H54 (cell line): ENCODE measurements at places on chromosomes 1 and 21.
A peak's percentile ranks its signal among the peaks of the same experiment; 100 is the strongest.

GRCh38 chr1:227786673-227787512, 28.6 kb upstream of the PRSS38 start:
- no peak for DNase-seq

GRCh38 chr1:113759333-113760101, at the start of gene PHTF1:
TSS of gene PHTF1 (minus strand) at chr1:113759486. CDS start at chr1:113758703, 783 bp downstream.
- DNase-seq = peak; percentile 79

- no peak for DNase-seq
Observed at GRCh38 chr1:50917138-50918137, 42.6 kb downstream of the FAF1 start.

GRCh38 chr21:26140164-26140579, 30.4 kb downstream of the APP start:
- peak; percentile 63 for DNase-seq

DNA sequence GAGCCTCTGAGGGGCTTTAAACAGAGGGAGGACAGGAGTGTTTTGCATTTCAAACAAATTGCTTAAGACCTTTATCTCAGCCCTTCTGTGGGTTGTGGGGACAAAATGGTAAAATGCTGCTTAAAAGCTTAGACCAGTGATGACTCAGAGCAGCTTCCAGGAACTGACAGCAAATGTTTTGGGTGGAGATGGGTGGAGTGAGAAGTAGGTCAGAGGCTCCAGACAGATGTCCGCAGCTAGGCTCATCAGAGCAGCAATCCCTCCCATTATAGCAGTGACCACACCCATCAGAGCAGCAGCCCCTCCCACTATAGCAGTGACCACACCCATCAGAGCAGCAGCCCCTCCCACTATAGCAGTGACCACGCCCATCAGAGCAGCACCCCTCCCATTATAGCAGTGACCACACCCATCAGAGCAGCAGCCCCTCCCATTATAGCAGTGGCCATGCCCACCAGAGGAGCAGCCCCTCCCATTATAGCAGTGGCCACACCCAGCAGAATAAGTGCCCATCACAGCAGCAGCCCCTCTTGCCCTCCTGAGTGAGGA, 532.2 kb downstream of the MATN1 start:
- peak; percentile 56 for DNase-seq

DNA sequence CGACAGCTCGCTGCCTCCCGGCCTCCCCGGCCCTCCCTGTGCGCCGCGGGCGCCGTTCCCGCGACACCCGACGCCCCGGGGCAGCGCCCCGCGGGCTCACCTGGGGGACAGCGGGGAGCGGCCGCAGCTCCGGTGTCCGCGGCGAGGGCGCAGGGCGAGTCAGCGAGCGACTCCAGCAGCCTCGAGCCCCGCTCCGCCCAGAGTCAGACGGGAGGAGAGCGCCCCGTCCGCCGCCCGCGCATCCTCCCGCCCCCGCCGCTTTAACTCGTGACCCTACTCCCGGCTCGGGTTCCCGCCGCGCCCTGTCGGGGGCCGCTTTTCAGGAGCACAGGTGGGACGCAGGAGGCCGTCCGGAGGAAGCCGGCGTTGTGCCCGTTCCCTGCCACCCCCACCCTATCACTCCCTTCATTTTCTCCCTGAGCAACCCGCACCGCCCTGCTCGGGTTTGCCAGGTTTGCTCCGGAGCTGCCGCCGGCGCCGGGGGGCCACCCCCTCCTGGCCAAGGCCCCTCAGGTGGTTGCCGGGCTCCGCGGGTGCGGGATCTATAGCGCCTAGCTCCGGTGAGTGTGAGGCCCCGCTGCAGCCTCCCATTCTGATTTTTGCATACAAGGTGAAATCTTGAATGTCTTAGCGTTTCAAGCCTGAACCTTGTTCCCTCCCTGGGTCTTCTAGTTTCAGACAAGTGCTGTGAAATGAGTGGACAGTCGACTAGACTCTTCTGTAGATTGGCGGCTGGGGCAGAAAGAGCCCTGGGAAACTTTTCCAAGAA, at the start of gene MCOLN3:
Gene MCOLN3 (minus strand): TSS at position 205 of the 769 bp plus-strand sequence. CDS start 3,140 bp downstream, outside the sequence.
- peak; percentile 49 for DNase-seq

DNA sequence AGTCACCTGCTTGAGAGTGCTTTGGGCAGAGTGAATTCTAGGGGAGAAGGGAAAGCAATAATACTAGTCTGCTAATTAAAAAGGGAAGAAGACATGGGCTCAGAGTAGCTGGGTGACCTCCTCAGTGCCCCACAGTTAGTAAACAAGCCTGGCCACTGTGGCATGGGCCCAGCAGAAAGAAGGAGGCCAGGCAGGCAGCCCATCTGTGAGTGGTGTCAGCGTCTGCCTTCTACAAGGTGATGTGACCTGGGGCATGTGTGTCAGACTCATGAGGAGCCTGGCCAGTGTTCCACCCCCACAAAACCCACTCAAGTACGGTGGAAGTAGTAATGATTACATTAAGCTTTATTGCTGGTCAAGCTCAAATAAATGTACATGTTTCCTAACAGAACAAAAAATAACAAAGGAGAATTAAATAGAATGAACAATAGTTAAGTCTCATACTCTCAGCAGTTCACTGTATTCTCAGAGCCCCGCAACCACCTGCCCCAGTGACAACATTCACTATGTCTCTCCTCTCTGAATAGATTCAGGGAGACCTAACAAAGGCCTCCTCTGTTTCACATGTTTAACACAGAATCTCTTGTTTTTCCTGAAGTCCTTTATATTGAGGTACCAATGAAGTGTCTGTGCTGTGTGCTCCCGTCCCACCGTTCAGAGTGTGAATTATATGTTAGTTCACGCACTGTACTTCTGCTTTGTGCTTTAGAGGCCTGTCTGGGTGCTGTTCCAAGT, 32.5 kb downstream of the SLC22A15 start:
- DNase-seq = no peak

GRCh38 chr1:32651461-32652073, 559 bp downstream of the RBBP4 start:
- DNase-seq = peak; percentile 41

DNA sequence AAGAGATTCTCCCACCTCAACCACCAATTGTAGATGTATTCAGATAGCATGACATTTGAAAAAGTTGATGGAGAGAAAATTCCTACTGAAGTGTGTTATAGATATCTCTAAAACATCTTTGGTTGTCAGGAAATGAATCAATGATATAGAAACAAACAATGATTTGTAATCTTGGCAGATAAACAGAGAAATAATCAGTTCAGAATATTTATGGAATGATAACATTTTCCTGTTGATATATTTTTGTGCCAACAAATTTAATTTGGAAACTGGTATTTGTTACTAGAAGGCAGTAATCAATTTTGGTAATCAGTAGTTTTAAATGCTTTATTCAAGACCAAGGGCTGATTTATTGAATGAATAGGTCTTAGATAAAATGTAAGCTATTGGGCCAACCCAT, 695.6 kb downstream of the USP25 start:
- no peak for DNase-seq

- DNase-seq = no peak
Observed at GRCh38 chr1:202367271-202367670, 18.8 kb downstream of the PPP1R12B start.

DNA sequence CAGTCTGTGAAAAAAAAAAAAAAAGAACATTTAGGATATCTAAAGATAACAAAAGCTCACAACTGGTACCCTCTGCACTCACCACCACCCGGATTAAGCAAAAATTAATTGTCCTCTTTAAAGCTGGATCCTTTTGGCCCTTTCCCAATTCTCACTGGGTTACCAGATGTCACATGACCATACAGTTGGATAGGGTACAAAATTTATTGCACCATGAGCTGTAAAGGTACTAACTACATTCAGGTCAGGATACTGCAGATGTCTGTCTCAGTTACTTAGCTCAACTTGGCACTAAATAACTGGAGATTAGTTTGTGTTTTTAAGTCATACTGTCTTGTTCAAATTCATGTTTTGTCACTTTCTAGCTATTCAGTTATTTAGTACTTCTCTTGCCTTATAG, 96.3 kb downstream of the GPATCH2 start:
- DNase-seq = no peak

GRCh38 chr1:87638636-87639035, 310.0 kb downstream of the LMO4 start:
- DNase-seq = no peak
